CD4-positive, alpha-beta T cell treated with Interleukin-6 for 4 hours (primary cell): ENCODE measurements at places on chromosomes 7 and 10.

DNA sequence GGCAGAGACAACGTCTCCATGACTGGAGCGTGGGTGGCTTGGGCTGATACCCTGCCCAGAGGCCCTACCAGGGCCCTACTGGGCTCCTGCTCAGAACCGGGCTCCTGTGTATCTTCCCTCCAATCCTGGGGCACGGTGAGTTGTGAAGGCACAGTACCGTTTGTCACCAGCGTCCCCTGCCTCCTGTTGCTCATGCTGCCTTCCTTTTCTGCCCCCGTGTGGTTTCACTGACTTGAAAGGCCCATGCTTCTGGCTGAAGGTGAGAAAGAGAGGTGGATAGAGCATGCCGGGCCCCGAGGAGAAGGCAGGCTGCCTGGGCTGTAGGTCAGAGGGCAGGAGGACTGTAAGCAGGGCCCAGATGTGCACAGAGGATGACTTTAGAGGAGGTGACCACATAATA lies 9.1 kb upstream of the DMBT1 start:
- DNase-seq, result peak; percentile 41

GRCh38 chr10:101358706-101359300 lies 4.8 kb downstream of the BTRC start:
- no peak for DNase-seq

- no peak for DNase-seq
Measured at GRCh38 chr7:154769527-154769926, 233.4 kb downstream of the PAXIP1 start.

DNA sequence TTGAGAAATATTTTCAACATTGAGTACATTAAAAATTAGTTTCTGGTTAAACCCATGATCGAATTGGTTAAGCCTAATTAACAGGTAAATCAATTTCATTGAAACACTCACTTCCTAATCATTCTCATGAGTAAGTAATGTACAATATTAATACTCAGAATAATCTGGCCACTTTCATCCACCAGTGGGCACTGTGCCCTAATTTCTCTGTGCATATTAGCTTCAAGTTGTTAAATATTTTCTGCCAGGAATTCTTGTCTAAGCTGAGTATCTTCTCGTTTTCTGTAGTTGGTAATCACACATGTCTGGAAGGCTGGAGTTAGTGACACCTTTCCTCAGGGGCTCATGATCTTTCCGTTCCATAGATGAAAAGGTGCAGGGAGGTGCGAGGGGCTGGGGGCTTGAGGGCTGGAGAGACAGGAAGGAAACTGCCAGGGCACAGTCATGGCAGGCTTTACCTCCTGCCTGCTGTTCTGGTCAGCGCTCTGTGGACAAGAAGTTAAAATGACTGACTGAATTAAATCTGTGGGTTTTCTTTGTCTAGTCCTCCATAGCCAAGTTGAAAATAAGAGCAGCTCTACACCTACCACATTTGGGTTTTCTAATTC lies 71.9 kb downstream of the WIPF3 start:
- peak; percentile 30 for DNase-seq

- no peak for DNase-seq
Measured at GRCh38 chr7:98628418-98628817, 11.3 kb downstream of the NPTX2 start.

GRCh38 chr7:3106361-3106826 lies 62.7 kb upstream of the CARD11 start:
- peak; percentile 21 for DNase-seq

DNA sequence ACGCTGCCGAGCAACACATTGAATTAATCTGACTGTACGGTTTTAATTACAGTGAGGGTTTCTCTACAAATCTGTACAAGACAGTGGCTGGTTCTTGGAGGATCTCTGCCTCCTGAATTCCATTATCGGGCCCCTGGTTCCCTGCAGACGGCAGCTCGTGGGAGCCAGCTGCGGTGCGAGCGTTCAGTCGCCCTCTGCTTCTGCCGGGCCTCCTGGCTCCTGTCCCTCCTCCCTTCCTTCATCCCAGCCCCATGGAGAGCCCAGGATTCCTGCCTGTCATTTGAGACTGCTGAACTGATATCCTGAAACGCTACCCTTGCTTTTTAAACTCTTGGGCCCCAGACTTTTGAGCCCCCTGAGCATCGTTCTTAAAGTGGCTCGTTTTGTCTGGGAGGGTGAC lies 6.6 kb upstream of the DLX6 start:
- no peak for DNase-seq
